ENCODE measurements at places on chromosomes 7 and 10.
A peak's percentile ranks its signal among the peaks of the same experiment; 100 is the strongest.

- no peak for DNase-seq
Measured at GRCh38 chr7:102874166-102874829, 38.5 kb upstream of the LRRC17 start.

GRCh38 chr7:105268511-105269392, 120.0 kb downstream of the SRPK2 start:
- DNase-seq = peak; percentile 31

DNA sequence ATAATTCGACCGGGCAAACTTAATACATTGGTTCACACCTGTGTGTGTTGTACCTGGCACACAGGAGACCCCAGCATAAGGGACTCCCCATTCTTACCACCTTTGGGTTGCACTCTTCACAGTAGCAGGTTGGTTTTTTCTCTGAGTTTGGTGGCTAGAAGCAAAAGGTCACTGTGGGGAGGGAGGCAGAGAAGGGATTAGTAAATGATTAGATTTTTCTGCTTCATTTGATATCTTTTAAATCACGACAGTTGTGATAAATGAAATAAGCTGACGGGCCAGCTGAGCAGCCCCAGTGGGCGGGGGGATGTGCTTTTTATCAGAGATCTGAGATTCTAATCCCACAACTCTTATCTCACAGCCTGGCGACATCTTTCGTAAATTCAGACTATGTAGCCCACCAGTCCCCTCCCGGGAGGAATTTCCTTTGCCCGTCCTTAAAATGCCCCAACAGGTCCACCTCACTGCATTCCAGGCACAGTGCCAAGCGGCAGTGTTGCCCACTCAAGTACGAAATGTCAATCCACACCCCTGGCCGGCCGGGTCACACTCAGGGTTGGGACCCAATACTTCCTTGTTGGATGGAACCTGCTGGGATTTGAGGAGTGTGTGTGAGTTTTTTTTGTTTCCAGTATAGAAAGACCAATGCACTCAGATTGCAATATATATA, 10.5 kb upstream of the KCP start:
- no peak for DNase-seq

DNA sequence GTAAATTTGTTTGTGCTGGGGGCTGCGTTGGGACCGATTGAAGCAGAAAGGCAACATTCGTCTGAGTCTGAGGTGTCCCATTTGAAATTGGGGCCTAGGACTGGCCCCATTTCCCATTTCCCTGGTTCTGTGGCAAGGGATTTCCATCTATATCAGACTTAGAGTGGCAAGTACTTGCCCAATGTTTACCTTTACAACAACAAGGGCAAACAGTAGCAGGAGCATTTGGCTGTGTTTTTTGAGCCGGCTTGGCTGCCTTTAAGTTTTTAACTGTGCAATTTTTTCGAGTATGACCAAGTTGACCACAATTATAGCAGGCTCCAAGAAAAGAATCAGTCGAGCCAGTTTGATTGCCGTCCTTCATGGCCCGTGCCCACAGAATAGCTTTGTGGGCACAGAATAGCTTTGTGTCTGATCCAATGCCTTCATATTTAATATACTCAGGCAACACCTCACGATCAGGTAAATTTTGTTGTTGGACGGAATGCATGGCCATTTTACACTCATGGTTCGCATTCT, 4.7 kb upstream of the CYP17A1 start:
- no peak for DNase-seq

- no peak for DNase-seq
Measured at GRCh38 chr10:89609833-89610346, 35.2 kb downstream of the PANK1 start.

DNA sequence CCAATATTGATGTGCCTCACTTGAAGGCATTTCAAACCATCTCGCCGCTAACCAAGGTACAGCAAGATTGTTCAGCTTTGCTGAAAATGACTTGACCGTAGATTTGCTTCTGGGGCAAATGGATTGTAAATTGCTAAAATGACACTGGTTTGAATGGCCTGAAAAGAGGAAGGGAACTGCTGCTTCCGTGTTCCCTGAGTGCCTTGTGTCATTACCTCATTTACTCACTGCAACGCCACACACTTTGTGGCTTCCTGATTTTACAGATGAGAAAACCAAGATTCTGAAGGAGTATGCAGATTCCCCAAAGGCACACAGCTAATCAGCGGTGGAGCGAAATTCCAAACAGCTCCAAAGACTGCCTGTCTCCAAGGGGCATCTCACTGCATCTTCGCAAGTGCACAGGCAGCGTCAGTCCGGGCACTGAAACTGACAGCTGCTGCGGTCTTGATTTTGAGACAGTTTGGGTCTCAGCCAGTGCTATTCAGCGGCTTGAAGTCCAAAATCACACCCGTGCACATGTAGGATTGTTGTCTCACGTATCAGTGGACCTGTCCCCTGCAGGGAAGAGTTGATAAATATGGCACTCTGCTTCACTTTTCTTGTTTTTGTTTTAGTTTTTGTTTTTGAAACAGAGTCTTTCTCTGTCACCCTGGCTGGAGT, 290.9 kb downstream of the DPP6 start:
- DNase-seq = no peak

DNA sequence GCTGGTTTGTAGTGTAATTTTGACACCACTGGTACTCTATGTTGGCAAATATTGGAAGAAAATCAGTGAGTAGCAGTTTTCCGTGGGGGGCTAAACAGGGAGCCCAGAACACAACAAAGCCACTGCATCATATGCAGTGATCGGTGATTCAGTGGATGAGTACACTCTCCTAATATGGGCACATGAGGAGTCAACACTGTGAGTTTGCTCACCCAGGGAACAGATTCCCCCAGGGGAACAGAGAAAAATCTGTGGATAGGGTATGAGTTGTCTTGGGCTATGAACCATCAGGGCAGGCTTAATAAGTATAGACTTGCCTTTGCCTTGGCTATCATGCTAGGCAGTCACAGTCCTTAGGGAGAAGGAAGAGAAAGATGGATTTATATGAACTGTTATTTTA, 227.7 kb upstream of the SEMA3E start:
- no peak for DNase-seq

GRCh38 chr10:49111320-49111698, 4.0 kb downstream of the VSTM4 start:
- DNase-seq = no peak

DNA sequence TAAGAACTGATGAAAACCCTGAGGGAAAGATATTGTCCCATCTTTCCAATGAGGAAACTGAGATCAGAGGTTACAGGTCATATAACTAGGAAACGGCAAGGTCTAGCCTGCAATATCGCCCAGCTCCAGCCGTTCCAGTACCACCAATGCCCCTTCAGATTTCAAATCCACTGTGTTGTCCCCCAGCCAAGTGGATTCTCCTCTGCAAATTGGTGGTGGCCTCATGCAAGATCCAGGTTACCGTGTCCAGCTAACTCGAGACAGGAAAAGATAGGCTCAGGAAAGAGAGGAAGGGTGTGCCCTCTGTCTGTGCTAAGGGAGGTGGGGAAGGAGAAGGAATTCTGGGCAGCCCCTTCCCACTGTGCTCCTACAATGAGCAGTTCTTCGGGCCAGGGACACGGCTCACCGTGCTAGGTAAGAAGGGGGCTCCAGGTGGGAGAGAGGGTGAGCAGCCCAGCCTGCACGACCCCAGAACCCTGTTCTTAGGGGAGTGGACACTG, 25.3 kb downstream of the PRSS2 start:
- no peak for DNase-seq

GRCh38 chr10:3791974-3792633, 7.1 kb upstream of the KLF6 start:
- no peak for DNase-seq

DNA sequence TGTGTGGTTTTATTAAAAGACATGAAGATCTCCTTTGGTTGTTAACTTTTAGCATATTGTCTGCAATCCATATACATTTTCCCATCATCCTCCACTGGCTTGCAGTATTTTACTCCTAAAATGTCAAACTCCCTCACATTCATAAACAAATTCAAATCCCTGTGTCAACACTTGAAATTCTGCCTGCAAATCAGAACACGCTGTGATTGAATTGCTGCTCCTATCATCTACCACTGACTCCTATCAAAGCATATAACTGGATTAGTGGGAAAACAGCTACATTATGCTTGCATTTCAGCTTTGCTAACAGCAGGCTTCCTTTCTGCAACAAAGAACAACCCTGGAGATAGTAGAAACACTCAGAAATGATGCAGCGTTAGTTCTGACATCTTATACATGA, 281.8 kb upstream of the HGF start:
- no peak for DNase-seq

DNA sequence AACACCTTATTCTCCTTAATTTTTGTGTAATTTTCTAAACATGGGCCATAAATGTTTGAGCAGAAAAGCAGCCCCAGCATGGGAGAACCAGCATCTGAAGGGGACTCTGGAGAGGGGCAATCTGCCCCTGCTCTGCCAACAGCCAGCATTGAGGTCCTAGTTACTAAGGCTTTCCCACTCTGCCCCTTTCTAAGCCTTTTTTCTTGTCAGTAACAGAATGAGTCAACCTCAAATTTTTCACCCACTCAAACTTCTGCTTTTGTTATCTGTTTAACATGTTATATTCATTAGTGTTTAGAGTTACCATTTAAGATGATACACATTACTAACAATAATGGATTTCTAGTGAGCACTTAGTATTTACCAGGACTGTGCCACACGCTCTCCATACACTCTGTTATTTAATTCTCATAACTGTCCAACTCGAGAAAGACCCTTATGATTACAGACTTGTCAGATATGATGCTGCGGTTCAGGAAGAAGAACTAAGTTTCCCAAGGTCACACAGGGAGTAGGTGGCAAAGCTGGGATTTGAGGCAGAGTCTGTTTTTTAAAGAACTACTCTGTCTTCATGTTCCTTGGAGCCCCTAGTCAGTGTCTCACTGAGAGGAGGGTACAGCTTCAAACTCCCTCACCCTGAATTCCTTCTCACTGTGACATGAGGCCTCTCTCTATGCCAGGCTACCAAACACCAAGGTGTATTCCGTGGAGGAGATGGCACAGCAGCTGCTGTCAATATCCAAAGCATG, 19.9 kb upstream of the GPAM start:
- DNase-seq = no peak

DNA sequence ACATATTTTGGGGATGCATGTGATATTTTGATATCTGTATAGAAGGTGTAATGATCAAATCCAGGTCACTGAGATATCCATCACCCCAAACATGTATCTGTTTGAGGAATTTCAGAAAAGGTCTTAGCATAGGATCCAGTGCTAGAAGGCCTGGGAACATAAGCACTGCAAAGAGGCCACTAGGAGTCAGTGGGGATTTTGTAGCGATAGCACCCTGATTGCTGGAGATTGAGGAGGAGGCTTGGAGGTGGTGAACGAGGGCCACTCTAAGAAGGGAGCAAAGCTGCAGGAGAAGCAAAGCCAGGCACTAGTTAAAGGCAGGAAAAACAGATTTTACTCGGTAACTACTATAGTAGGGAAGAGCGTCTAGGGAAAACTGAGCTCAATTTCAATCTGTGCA, 324.0 kb downstream of the LHFPL3 start:
- DNase-seq = no peak

- DNase-seq = no peak
Measured at GRCh38 chr7:14739168-14739840, 163.2 kb downstream of the DGKB start.

- DNase-seq = no peak
Measured at GRCh38 chr10:18282094-18282493, 141.9 kb downstream of the CACNB2 start.

DNA sequence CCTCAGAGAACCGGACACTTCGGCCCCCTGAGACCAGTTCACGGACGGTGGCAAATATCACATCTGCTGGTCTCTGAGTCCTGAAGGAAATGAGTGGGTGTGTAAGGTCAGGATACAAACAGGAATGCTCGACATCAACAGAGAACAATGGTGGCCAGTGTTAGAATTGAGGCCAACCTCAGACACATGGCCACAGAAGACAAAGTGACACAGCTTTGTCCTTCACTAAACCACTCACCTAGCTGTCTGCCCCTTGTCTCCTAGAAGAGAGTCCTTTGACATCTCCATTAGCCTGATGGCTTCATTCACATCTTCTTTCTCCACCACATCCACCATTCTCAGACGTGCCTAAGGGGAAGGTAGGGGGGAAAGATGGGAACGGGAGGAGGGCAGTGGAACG, 4.3 kb downstream of the COPS6 start:
- DNase-seq = no peak

DNA sequence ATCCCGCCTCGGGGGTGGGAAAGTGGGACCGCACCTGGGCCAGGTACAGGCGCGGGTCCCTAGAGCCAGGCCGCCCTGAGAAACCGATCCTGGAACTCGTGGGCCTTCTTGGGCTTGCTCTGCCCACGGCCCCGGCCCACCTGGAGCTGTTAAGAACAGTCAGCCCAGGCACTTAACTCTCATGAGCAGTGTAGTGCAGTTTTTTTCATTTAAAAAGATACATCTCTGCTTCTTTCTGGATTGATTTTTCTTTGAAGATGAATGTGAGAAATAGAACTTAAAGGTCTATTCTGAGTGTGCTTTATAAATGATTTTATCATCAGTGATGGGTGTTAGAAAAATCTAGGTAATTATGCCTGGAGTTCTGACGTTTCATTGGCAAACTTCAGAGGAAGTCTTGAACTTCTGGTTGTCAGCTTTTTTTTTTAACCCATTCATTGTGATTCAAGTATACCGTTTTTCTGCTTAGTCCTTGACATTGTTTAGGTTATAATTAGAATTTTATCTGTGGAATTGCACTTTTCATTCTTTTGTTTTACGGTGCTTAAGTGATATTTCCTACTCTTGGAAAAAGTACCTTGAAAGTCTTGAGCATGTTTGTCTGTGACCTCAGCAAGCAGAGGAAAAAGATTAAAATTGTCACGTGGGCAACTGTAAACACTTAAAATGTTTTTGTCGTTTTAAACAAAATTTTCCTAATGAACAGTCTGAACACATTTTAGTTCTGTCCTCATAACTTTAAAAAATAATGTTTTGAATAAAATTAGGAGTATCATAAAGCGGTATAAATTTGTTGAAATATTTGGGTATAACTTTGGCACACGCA, 906 bp downstream of the CDK1 start:
- no peak for DNase-seq

DNA sequence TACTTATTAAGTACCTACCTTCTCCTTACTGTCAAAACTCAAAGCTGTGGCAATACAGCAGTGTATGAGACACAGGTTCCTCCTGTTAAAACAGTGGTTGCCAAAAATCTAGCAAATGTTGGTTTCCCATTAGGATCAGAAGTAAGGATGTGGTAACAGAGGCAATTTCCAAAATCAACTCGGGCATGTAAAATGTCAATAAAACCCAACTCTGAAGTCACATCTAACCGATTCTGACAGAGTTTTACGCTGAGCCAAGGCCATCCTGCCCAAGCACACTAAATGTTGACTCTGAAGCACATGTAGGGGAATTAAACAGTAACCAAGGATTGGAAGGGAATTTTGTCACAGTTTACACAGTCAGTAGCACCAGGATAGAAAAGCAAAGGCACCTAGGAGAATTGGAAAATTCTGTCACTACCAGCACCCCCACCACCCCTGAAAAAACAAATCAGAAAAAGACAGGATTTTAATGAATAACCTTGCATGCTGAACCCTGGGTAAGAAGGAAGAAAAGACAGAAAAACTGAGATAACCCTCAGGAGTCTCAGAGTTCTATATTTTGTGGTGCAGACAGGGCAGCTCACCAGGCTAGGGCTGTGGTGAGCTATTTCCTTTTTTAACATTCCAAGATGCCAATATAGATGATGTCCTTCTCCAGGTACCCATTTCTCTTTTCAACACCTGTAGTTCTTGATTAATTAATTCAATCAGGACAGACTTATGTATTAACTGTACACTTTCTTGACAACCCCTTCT, 119.5 kb downstream of the DOCK4 start:
- no peak for DNase-seq

Data from caudate nucleus (tissue), 63 donors.